ENCODE measurements at places on chromosomes 6 and 20.

DNA sequence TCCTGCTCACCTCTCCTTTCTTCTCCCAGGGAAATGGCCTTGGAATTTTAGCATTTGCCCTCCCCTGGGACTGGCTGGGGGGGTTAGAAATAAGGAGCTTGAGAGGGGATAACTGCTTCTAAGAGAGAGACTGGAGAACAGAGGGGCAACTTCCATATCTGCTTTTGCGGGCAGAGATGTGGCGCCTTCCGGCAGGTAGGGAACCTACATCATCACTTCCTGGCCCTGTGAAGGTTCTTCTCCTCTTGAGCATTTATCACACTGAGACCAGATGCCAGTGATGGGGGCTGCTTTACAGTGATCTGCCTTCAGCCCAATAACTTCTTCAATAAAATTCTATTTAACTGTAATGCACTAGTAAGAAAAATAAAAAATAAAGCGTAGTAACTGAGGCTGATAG lies 48.1 kb downstream of the TBC1D7 start:
- DNase-seq: no peak

DNA sequence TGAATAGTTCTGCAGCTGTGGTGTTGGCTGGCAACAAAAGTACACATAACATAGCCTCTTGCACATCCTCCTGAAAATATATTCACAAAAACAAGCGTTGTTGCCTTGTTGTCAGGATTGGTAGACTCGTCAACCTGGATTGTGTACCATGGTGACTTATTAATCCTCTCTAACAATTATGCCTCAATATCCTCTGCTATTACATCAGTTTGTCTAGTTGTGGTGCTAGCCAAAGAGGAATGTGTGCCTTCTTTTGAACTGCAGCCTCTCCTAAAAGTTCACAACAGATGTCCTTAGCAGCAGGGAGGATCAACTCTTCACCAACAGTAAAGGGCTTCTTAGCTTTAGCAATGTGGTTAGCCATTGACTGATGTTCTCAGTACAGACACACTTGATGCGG lies 3.6 kb upstream of the SF3B5 start:
- DNase-seq: no peak

DNA sequence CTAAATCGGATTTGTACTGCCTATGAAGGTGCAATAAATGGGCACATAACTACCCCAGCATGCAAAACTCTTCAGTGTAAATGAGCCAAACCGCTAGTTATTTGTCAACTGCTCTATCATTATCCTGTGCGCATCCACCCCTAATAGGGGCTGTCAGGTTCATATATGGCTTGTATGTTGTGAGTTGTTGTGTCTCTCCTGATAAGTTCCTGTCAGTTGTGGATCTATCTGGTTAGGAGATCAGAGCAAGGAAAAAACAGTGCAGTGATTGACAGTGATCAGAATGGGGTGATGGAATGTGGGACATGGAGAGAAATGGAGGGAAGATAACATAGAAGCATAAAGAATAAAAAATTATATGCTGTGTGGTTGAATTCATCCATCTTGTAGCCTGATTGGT lies 686.9 kb upstream of the ID4 start:
- DNase-seq: no peak

- no peak for DNase-seq
Observed at GRCh38 chr6:64539917-64540316, 904.3 kb downstream of the PHF3 start.

DNA sequence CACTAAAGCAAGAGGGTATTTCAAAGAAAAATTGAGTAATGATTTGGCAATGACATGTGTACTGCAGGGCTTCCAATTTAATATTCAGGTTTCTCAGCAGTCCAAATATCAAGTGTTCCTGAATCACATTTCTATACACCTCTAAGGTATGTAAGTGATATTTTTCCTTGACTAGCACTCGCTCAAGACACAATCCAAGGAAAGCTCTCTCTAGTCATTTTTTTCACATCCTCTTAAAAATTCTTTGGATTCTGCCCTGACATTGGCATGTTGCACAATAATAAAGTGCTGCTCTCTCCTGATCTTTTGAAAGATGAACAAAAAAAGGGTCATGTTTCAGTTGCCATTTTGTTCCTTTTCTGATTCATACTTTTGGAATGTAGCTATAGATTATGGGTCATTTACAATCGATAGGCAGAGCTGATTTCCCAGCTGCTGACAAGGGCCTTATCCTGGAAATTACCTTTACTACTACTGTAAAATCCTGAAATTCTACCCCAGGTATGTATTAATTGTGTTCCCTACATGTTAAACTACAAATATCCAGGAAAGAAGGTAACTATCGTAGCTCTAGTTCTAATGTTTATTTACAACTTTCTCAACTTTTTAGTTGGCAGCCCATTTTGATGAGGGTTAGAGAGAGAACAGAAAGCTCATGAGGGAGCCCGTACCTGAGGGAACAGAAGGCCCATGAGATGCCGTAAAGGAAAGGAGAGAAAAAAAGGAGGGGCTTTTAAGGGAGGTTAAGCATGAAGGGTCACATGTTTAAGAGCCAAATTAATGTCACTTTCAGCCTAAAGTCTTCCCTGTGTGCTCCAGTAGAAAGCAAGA lies 22.2 kb upstream of the ADGRG6 start:
- no peak for DNase-seq

DNA sequence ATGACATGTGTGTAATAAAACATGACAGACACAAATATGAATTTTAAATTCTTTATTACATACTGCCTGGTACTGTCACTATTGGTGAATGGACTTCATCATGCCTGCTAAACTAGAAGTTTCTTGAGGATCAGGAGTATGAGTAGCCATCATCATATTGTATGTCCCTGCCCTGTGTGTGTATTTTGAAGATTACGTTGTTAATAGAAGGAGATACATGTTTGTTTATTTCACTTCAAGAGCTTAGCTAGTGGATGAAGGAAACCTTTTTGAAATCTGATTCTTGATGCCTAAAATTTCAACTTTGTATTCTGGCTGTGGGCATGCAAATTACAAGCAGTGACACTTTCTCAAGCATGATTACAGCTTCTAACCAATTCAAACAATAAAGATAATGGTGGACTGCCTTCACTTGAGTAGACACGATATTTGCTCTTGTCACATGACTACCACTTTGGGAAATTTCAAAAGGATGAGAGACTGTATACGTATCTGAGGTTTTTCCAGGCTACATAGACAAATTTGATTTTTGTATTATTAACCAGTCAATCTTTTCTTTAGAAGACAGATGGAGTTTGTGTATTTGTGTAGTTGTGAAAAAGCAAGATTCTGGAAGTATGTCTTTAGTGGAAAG lies 3.5 kb downstream of the TBPL1 start:
- no peak for DNase-seq

- DNase-seq: no peak
Observed at GRCh38 chr6:49415358-49415757, 47.7 kb downstream of the MMUT start.

DNA sequence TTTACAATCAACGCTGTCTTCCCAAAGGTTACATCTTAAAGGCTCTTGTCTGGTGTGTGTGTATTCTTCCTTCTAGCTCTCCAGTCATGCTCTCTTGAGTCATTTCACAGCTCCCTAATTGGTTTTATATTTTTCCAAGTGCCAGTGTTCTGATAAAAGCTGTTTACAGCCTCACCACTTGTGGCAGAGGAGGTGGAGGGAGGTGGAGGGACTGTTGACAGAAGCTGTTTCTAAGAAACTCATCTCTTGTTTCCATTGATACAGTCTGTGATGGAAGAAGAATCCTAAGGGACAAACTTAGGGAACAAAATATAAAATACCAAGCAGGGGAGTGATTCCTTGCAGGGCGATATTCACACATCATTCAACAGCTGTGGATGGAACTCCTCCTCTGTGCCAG lies 64.0 kb downstream of the QRSL1 start:
- no peak for DNase-seq

- no peak for DNase-seq
Observed at GRCh38 chr6:117072781-117073180, 192.6 kb upstream of the VGLL2 start.

- DNase-seq: no peak
Observed at GRCh38 chr20:61024390-61024789, 227.7 kb upstream of the CDH4 start.

GRCh38 chr6:164167873-164168405 lies 753.4 kb downstream of the QKI start:
- no peak for DNase-seq
